Muscle of leg (tissue), 16 donors: ENCODE measurements at places on chromosomes 2 and 18. TPM values are rescaled to one million over a fixed set of nuclear protein-coding genes. Genes with fewer than 3 reads are reported as not detected.

The GRHL1 gene
- 1.0 TPM for total RNA-seq

The NPPC gene
- 1.5 TPM for total RNA-seq

The CNRIP1 gene
- total RNA-seq: 21.1 TPM

The PRKAG3 gene
- total RNA-seq: 19.3 TPM

The SEPTIN2 gene
- total RNA-seq: 248 TPM

The TNFRSF11A gene
- 2.0 TPM for total RNA-seq

The UGT1A9 gene
- total RNA-seq: not detected

The IL36G gene
- 0.31 TPM for total RNA-seq

GRCh38 chr2:65620524-65620923 lies 188.1 kb upstream of the SPRED2 start:
- DNase-seq: no peak

GRCh38 chr2:42089340-42089925 lies 41.6 kb downstream of the PKDCC start:
- no peak for DNase-seq

DNA sequence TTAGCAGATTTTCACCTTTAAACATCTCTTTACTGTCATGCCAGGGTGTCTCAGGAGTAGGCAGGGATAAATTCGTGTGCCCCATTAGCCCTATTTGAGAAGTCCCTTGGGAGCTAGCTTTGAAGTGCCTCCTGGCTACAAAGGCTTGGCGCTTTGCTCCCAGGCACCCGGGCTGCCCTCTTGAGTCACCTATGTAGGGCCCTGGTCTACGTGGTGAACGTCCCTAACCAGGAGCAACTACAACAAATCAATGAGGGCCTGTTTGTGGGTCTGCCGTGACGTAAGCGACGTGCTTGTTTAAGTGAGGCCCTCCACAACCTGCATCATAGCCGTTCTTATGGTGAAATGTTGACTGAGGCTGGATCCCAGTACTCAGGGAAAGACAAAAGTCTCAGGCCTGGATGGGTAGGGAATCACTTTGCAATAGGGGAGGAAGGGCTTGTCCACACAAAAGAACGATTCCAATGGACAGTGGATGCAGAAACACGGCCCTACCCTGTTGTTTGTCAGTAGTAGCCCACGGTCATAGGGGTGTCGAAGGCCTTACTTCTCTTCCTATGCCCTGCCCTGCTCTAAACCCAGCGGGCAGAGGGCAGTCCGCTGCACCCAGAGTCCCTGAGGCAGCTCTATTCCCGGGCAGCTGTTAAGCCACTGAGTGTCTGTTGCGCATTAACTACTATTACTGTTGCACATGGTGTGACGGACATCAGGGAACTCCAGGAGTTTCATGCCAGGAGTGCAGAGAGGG lies 93.9 kb downstream of the INHBB start:
- no peak for DNase-seq

DNA sequence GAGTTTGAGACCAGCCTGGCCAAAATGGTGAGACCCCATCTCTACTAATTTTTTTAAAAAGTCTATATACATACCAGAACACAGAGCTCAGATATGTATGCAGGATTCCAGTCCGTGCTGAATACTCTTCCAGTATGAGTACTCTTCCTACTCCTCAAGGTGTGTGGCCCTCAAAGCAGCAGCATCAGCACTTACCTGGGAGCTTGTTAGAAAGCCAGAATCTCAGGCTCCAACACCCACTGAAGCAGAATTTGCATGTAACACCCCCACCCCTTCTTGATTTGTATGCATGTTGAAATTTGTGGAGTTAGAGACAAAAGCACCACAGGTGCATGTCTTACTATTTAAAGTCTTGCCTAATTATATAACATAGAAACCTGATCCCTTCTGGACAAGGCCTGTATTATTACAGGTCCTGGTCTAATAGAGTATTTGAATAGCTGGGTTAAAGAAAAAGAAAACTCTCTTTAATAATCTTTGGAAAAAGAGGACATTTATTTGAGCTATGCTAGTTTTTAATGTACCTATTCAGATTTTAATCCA lies 50.3 kb upstream of the NFE2L2 start:
- DNase-seq: no peak

- DNase-seq: no peak
Measured at GRCh38 chr2:186031229-186031628, 292.6 kb downstream of the FSIP2 start.

DNA sequence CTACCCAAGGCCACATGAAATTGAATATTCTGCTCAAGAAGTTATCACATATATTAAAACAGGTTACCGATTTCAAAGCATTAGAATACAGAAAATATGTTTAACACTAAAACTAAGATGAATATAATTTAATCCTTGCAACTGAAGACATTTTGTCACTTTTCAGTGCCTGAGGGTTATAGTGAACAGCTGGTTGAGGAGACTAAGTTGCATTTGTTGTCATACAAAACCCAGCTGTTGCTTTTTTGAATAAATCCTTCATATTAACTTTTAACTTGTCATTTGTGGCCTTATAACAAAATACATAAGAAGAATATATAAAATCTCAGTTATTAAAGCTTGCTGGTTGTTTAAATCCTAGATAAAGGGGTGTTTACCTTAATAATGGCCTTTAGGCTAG lies 37.5 kb downstream of the RBKS start:
- no peak for DNase-seq

- DNase-seq: peak; percentile 41
Measured at GRCh38 chr2:85353876-85354285, 447 bp downstream of the RETSAT start.

GRCh38 chr18:47075098-47075883 lies 39.9 kb upstream of the ELOA2 start:
- DNase-seq: no peak

DNA sequence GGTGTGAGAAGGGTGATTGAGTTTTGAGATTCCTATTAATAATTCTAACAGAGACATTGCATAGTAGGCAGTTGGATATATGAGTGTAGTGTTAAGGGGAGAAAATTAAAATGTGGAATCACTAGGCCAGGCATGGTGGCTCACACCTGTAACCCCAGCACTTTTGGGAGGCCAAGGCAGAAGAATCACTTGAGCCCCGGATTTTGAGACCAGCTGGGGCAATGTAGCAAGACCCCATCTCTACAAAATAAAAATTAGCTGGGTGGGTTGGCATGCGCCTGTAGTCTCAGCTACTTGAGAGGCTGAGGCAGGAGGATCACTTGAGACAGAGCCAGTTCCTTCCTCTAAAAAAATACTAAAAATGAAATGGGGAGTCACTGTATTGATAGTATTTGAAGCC lies 150.6 kb downstream of the MCFD2 start:
- DNase-seq: no peak

DNA sequence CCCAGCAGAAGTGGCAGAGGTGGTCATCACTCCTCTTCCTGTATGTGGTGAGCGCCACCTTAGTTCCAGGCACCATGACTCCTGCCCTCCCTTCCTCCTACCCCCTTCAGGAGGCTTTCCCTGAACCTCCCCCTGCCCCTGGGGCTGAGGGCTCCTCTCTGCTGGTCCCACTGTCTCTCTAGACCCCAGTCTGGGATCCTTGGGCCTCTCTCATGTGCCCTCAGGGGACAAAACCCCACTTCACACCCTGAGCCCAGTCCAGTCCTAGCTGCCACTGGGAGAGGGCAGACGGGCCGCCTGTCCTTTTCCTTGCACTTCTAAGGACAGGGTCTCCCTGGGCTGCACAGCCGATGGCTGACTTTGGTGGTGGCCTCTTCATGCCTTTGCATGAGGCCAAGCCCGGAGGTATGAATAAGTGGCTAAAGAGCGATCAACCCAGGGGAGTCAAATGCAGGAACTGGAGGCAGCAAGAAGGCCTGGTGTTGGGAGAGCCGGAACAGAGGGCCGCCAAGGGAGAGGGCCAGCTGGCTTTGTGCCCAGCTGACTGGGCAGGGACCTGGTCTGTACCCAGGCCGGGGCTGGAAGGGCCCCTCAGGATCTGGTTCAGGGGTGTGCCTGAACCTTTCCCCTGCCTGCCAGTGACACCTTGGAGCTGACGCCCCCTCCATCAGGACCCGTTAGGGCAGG lies 29.5 kb downstream of the GLI2 start:
- peak; percentile 57 for DNase-seq

DNA sequence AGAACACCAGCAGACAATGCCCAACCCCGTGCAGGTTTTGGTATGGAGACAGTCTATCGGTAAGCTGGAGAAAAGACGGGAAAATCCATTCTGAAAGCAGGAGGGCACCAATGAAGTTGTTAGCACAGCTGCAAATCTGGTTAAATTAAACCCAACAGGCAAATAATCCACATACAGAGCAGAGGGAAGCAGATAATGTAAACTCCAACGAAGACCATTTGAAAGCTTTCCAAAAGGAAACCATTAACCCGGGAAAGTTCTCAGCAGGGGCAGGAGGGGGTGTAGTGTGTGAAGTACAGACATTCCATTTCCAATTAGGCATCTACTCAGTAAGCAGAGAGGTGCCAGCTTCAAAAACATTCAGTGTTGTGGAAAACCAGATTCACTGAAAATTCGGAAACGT lies 10.3 kb downstream of the EDAR start:
- peak; percentile 21 for DNase-seq

- DNase-seq: no peak
Measured at GRCh38 chr18:62999921-63000320, 284.6 kb downstream of the PHLPP1 start.

GRCh38 chr18:67651438-67651837 lies 134.9 kb upstream of the DSEL start:
- peak; percentile 87 for DNase-seq

DNA sequence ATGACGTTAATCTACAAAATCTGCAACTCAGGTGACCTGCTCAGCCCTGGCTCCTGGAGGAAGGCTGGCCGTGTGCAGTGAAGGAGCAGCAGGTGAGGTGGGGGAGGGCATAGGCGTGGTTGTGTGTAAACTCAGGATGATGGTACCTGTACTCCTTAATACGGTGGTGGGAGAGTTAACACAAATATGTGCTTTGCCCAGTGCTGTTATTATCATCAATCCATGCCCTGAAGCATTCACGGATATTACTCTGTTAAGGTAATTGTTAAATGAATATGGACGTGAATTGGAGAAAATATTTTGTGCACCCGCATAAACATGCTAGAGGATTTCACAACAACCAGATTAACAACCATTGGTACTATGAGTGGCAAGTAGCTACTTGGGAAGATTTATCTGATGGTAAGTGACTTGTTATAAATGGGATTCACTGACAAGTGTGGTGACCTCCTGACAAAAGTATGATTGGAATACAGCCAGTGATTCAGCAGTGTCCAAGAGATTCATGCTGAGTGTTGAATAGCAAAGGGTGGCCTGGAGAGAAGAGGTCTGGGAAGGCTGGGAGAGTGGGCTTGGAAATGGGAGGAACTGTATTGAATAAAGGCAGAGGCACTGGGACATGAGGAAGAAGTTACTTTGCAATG lies 194.1 kb downstream of the TPGS2 start:
- DNase-seq: no peak

DNA sequence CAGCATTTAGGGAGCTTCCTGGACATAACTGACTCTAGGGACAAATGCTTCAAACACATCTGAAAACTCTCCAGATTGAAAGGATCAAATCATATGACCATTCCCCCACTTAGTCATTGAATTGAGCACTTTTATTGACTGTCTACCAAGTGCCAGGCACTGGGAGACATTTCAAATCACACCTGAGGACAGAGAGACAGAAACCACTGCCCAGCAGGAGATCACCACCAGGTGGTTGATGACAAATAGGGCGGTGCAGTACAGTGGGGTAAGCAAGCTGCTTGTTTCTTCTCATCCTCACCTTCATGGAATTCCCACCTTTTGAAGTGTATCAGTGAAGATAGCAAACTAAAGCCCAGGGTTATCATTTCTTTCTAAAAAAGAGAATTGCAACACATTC lies 19.0 kb upstream of the CXCR4 start:
- DNase-seq: no peak

GRCh38 chr2:205465791-205466190 lies 216.5 kb upstream of the NRP2 start:
- DNase-seq: no peak

GRCh38 chr2:215870088-215870490 lies 143.3 kb downstream of the MREG start:
- DNase-seq: peak; percentile 81

DNA sequence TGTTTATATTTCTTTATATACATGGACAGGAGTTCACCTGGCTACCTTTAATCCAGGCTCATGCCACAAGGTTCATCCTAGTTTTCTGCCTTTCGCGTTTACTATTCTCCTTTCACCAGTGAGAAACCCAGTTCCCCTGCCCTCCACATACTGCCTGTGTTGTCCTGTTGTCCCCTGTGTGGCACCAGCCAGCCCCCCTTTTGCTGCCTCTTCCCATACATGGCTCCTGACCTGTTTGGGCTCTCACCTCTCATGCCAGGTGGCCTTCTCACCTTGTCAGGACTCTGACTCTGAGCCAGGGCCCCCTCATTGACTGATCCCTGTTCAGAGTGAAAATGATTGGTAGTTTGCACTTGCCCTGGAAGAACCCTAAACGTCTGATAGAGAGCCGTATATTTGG lies 13.6 kb downstream of the ASB1 start:
- no peak for DNase-seq

GRCh38 chr2:53854678-53855077 lies 5.1 kb downstream of the GPR75 start:
- no peak for DNase-seq

DNA sequence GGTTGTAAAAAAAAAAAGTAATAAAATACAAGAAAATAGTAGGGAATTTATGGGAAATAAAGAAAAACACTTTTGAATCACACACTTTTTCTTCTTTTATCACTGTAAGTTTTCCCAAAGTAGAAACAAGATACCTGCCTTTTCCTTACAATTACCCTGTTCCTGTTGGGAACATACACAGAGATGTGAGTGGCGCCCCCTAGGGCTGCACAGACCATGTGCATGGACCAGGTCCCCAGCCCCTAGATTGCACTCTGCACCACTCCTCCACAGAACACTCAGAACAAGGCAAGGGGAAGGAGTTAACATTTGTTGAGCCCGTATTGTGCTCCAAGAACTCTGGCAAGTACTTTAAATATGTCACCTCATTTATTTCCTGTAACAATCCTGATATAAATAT lies 118.7 kb upstream of the NRP2 start:
- no peak for DNase-seq

- peak; percentile 63 for DNase-seq
Measured at GRCh38 chr2:65554765-65555591, 122.6 kb upstream of the SPRED2 start.

GRCh38 chr2:149313512-149313972 lies 16.8 kb upstream of the LYPD6 start:
- DNase-seq: peak; percentile 16
